Activated CD8-positive, alpha-beta T cell treated with anti-CD3 and anti-CD28 coated beads, Interleukin-2, amount 10 ng/mL, durations not matched to agents 7 days and 5 days (primary cell): ENCODE measurements at places on chromosomes 5 and 9. TPM values are rescaled to one million over a fixed set of nuclear protein-coding genes. Genes with fewer than 3 reads are reported as not detected.

Gene GRIN3A
- not detected for total RNA-seq

Gene PCDHGC5
- not detected for total RNA-seq

Gene SPATA31E1
- not detected for total RNA-seq

Gene CDH12
- total RNA-seq, result not detected

Gene TMEM215
- total RNA-seq, result not detected

Gene DOCK2
- total RNA-seq, result 318 TPM

Gene KIF24
- 11.4 TPM for total RNA-seq

Gene PROP1
- total RNA-seq, result not detected

Gene SLIT3
- not detected for total RNA-seq

Gene IL13
- 1.6 TPM for total RNA-seq

Gene FCHO2
- total RNA-seq, result 0.47 TPM

Gene GABRB2
- total RNA-seq, result not detected

Gene GABRA1
- total RNA-seq, result not detected

Gene ZDHHC11
- 17.0 TPM for total RNA-seq

Gene SPATA31C1
- not detected for total RNA-seq

Gene PNPLA7
- total RNA-seq, result 3.4 TPM

Gene PCSK1
- total RNA-seq, result not detected

Gene NR2F1-AS1
- not detected for total RNA-seq

Gene IFNB1
- not detected for total RNA-seq

Gene PCDHGB4
- total RNA-seq, result not detected

Gene ASS1
- total RNA-seq, result 1.8 TPM

Gene CYLC2
- total RNA-seq, result not detected

Gene PHF24
- total RNA-seq, result not detected

Gene TLE1
- 0.50 TPM for total RNA-seq

Gene CDH6
- total RNA-seq, result not detected

Gene GDA
- total RNA-seq, result not detected

Gene SIGMAR1
- total RNA-seq, result 66.9 TPM

Gene BAAT
- not detected for total RNA-seq

Gene SPINK4
- not detected for total RNA-seq

Gene NUDT2
- total RNA-seq, result 28.9 TPM

Gene GNA14
- not detected for total RNA-seq
